Mesenteric fat pad (tissue), 1 donor: ENCODE measurements at places on chromosomes 5 and 9.

- no peak for DNase-seq
Observed at GRCh38 chr5:64814073-64814472, 45.3 kb downstream of the CWC27 start.

DNA sequence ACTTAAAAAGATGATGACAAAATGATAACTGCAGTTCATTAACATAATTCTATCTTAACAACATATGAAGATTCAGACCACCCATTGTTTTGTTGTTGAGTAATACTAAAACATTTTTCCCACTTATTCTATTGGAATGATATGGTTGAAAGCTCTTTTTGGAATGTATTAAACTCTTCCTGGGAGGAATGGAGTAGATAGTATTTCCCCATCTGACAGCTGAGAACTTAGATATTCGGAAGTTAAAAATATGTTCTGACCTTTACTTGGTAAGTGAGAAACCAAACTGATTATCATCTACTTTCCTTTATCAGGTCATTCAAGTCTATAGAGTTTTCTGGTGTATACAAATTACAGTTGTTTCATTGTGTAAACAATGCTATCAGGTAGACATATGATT lies 452.9 kb downstream of the CSNK1G3 start:
- no peak for DNase-seq

DNA sequence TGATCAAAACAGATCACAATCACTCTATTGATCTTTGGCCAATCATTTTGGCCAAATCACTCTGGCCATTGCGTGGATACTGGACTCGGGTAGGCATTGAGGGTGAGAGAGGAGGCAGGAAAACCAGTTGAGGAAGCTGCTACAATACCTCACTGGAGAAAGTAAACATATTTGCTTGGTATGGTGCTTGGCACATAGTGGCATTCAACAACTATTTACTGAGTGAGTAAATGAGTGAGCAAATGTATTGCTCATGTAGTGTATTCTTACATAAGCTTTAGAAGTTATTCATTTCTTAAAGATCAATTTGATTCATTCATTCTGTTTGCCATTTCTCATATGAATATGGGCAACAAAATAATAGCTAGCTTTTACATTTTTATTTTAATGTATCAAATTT lies 4.0 kb upstream of the DEPDC1B start:
- DNase-seq, result no peak

- no peak for DNase-seq
Observed at GRCh38 chr5:66342341-66342880, 198.3 kb downstream of the SREK1 start.

GRCh38 chr5:763397-763796 lies 21.1 kb downstream of the ZDHHC11B start:
- peak; percentile 87 for DNase-seq

- no peak for DNase-seq
Observed at GRCh38 chr5:67462147-67462546, 265.5 kb upstream of the CD180 start.

DNA sequence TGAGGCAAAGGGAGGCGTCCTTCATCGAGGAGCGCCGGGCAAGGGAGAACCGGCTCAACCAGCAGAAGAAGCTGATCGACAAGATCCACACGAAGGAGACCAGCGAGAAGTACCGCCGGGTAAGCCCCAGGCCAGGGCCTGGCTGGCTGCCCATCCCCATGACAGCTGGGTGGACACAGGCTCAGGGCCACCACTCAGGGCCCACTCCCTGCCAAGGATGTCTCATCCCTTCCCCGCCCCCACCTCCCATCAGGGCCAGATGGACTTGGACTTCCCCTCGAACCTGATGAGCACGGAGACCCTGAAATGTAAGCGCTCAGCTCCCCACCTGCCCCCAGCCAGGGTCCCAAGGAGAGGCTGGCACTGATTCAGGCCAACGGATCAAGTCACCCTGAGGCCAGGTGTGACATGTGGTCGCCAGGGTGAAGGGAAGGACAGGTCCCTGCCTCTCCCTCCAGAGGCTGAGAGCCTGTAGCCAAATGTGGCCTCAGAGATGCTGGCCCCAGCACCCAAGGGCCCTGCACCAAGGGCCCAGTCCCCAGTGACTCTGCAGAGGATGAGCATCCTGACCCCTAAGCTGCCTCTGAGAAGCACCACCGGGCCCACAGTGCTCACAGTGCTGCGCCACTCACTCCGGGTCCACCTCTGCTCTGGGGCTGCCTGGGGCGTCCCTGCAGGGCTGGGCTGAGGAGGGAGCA lies 3.1 kb upstream of the RABL6 start:
- no peak for DNase-seq

- no peak for DNase-seq
Observed at GRCh38 chr9:121557581-121558447, 58.2 kb upstream of the GGTA1 start.

DNA sequence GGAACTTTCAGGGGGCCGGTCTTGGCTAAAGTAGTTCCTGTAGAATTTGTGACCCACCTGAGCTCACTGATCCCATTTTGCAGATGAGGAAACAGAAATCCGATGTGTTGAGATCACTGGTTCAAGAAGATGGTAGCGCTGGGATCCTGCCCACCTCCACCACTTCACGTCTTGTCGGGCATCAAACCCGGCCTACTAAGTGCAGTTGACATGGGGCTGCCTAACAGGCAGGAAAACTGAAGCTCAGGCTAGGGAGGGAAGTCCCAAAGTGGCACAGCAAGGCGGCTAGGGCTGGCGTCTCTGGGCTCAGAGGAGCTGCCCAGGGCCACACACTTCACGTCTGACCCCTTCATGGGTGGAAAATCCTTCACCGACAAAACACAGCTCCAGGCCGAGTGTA lies 502 bp upstream of the ENG start:
- no peak for DNase-seq

DNA sequence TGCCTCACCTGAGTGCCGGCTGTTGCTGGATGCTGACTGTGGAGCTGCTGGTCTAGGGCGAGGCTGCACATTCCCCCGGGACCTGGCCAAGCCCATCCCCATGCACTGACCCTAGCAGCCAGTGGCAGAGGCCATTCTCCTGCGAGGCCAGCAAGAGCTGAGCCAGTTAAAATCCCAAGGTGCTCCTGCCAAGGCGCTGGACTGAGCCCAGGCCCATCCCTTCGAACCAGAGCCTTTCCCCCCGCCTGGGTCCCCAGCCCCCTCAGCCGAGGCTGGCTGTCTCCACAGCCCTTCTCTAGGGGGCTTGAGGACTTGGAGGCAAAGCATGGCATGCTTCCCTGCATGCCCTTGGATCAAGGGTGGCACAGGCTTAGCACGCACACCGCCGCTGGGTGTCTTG lies 1.6 kb downstream of the ADAMTSL2 start:
- DNase-seq, result no peak

DNA sequence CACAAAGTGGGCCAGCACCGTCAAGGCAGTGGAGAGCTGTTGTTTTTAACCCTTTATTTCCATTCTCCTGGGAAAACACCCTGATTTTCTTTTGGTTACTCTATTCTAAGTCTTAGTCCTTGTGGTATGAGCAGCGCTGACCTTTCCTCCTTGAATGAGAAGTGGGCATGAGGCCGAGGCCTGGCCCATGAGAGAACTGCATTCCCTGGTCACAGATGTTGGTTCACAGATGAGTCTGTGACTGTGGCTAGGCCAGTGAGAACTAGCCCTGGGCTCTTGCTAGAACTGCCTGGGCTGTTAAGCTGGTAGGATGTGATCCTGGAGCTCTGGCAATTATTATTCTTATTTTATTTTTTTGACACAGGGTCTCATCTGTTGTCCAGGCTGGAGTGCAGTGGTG lies 71.7 kb upstream of the KLF9 start:
- DNase-seq, result no peak
